ENCODE measurements at places on chromosomes 1 and 21. TPM values are rescaled to one million over a fixed set of nuclear protein-coding genes. Genes with fewer than 3 reads are reported as not detected.

The CFAP45 gene
- total RNA-seq = not detected

The TMEM51 gene
- total RNA-seq = 7.6 TPM

The SYPL2 gene
- total RNA-seq = 5.3 TPM

The DSCAM gene
- 11.8 TPM for total RNA-seq

The MATN1 gene
- total RNA-seq = 0.33 TPM
